ENCODE measurements at places on chromosomes 11 and 22.

DNA sequence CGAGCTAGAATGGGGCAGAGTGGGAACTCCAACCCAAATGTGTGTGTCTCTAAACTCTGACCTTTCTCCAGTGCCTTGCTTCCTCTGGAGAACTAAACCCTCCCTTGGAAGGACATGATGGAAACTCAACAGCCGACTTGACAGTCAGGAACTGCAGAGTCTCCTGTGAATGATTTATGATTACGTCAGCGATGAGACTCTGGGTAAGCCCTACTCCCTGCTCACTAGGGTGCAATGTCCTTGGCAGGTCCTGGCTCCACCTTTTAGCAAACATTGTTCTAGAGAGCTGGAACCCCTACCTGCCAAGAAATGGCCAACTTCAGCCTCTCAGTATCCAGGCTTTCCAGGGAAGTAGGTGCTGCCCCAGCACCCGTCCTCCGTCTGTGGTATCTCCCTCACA lies 96.1 kb upstream of the CD82 start:
- no peak for DNase-seq

- DNase-seq = no peak
These were observed 10.3 kb upstream of the IGSF9B start for GRCh38 chr11:133966921-133967598.

DNA sequence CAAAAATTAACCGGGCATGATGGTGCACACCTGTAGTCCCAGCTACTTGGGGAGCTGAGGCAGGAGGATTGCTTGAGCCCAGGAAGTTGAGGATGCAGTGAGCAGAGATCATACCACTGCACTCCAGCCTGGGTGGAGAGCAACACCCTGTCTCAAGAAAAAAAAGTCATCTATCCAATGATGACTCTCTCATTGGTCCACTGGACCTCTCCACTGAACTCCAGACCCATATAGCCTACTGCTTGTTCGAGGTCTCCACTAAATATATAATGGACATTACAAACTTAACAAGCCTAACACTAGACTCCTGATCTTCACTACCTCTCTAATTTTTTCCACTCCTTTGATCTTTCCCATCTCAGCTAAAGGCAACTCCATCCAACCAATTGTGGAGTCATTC lies 33.5 kb upstream of the MTCH2 start:
- DNase-seq = no peak

DNA sequence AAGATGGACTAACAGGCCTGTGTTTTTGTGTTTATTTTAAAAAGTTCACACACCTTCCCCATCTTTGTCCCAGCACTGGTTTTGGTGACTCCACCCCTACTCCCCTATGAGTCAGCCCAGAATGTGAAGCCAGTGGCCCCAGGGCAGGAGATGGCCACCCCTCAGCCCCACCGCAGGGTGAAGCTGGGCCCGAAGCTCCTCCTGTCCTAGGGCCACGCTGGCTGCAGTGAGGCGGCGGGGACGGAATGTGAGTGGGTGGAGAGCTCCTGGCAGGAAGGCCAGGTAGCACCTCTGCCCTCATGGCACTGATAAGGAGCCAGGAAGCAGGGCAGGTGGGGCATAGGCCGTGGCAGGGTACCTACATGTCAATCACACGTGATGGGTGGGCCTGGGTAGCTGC lies 39.9 kb downstream of the SGSM3 start:
- no peak for DNase-seq

- DNase-seq = no peak
These were observed 188.6 kb downstream of the HIPK3 start for GRCh38 chr11:33445761-33446161.

- no peak for DNase-seq
These were observed 60.0 kb downstream of the OR10A6 start for GRCh38 chr11:7871056-7871455.

- DNase-seq = no peak
These were observed 101.6 kb downstream of the SWAP70 start for GRCh38 chr11:9765320-9766101.

- peak; percentile 59 for DNase-seq
These were observed 26.4 kb upstream of the PPFIA1 start for GRCh38 chr11:70243912-70244652.

GRCh38 chr11:66595245-66595904 lies 2.4 kb downstream of the CCS start:
- no peak for DNase-seq

DNA sequence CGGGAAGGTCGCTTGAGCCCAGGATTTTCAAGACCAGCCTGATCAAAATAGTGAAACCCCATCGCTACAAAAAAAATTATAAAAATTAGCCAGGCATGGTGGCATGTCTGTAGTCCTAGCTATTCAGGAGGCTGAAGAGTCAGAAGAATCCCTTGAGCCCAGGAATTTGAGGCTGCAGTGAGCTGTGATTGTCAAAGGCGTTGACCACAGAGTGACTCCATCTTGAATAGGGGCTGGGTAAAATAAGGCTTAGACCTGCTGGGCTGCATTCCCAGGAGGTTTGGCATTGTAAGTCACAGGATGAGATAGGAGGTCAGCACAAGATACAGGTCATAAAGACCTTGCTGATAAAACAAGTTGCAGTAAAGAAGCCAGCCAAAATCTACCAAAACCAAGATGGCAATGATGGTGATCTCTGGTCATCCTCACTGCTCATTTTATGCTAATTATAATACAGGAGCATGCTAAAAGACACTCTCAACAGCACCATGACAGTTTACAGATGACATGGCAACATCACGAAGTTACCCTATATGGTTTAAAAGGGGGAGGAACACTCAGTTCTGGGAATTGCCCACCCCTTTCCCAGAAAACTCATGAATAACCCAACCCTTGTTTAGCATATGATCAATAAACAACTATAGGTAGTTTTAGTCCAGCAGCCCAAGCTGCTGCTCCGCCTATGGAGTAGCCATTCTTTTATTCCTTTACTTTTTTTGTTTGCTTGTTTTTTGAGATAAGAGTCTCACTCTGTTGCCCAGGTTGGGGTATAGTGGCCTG lies 2.8 kb upstream of the RDX start:
- no peak for DNase-seq

DNA sequence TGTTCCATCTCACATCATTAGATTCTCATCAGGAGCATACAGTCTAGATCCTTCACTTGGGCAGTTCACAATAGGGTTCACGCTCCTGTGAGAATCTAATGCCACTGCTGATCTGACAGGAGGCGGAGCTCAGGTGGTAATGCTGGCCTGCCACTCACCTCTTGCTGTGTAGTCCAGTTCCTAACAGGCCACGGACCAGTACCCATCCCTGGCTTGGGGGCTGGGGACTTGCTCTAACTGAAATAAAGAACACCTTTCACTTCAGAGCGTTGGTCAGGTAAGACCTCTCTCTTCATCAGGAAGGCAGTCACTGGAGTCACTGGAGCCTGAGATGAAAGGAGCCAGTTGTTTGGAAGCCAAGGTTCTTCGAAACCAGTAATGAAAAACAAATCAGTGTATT lies 41.7 kb downstream of the PRMT3 start:
- DNase-seq = no peak

DNA sequence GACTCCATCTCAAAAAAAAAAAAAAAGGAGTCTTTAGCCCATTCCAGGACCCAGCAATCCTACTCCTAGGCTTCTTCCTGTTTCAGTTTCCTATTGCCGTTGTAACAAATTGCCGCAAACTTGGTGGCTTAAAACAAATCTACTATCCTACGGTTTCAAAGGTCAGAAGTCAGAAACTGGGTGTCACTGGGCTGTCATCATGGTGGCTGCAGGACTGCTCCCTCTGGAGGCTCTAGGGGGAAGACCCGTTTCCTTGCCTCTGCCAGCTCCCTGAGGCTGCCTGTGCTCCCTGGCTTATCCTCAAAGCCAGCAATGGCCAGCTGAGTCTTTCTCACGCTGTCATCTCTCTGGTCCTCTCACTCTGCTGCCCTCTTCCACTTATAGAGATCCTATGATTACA lies 8.7 kb upstream of the DAGLA start:
- no peak for DNase-seq

DNA sequence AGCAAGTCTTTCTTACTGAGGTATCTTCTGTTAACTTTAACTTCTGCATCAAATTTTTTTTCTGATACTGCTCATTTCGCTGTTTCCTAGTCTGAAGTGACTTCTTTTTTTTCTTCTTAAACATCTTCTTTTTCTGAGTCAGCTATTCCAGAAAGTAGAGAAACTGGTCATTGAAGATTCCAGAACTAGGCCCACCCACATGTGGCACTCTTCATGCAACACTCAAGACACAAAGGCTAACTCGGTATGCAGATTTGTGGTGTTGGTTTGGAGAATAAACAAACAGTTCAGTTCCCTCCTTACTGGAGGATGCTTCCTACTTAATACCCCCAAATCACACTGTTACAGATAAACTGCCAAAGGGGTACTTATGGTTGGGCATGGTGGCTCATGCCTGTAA lies 25.2 kb upstream of the MTCH2 start:
- DNase-seq = no peak

DNA sequence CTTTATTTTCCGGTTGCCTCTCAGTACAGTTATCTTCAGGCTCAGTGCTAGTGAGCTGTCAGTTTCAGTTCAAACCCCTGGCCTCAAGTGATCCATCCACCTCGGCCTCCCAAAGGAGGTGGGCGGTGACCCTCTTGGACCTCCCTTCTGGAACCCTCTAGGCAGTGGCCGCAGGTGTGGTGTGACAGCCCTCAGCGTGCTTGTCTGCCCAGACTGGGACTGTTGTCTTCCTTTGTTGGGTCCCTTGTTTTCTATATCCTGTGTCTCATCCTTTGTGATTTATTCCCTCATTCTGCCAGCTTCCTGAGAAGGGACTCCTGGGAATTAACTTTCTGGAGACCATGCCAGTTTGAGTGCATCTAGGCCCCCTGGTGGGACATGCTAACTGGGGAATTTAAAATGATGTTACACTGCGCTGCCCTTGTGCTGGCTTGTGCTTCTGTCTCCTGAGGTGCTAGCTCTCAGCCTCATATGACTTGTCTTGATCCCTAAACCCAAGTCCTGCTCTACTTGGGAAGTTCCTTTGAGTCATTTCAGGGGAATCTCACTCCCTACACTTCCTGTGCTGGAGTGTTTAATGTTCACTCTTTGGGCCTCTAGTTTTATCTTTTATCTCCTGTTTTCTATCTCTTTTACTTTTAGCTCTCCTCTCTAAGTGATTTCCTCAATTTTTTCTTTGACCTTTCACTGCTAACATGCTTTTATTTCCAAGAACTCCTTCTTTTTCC lies 19.4 kb downstream of the MED15 start:
- DNase-seq = no peak

DNA sequence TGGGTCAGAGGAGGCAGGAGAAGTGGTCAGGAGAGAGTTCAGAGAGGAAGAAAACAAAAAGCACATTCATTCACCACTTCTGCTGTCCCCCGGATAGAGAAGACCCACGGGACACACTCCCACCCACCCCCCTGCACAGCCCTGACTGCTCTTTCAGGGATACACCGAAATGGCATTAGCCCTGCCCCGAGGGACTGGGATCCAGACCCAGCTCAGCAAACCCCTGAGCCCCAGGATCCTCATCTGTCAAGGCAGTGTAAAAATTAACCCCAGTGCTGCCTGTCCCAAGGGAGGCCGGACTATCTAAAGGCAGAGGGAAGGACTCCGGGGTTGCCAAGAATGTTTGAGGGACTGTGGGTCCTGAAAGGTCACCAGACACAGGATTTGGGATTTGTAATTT lies 31.2 kb downstream of the TPBGL start:
- no peak for DNase-seq

GRCh38 chr11:79794484-79795393 lies 353.9 kb upstream of the TENM4 start:
- no peak for DNase-seq

GRCh38 chr11:78187366-78188285 lies 800 bp downstream of the KCTD21 start:
- no peak for DNase-seq

- no peak for DNase-seq
These were observed 1.6 kb upstream of the KCNJ11 start for GRCh38 chr11:17389957-17390649.

GRCh38 chr11:106281455-106282173 lies 204.2 kb downstream of the AASDHPPT start:
- no peak for DNase-seq

- no peak for DNase-seq
These were observed 20.7 kb downstream of the PLEKHA7 start for GRCh38 chr11:16993495-16993894.

- no peak for DNase-seq
These were observed 75.5 kb upstream of the CLDN5 start for GRCh38 chr22:19599626-19600243.

- no peak for DNase-seq
These were observed 70.7 kb upstream of the CCDC179 start for GRCh38 chr11:22930816-22931594.

DNA sequence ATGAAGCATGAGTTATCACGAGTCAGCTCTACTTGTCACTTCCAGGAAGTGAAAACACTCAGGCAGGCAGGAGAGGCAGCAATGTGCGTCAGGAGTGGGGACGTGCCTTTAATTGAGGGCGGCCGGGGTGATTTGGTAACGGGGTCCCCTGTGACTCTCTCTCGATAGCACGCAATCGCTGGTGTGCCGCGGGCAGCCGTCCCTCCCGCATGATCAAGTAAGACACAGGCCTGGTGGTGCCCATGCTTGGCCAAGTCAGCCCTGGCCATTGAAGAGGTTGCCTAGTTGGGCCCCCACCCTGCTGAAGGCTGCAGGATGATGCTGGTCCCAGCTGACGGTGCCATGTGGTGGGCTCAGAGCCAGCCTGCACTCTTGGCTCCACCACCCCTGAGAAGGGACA lies 29.7 kb downstream of the CACNG2 start:
- no peak for DNase-seq

DNA sequence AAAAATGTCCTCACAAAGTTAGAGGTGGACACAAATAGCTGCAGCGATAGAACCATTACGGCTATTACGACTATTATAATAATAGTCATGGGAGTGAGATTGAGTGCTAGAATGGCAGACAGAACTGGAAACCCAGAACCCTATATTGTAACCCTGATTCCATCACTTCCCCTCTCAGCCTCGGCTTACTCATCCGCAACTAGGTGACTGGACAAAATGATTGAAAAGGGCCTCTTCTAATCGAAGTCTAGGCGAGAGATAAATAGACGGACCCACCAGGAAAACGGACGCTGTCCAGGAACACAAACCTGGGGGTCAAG lies 629 bp downstream of the PSMA1 start:
- DNase-seq = no peak

GRCh38 chr22:38951734-38952133 lies 5.7 kb upstream of the APOBEC3A start:
- DNase-seq = no peak

All from 8988T (cell line).